Left lung (tissue), 14 donors: ENCODE measurements at places on chromosomes 12 and 14.

DNA sequence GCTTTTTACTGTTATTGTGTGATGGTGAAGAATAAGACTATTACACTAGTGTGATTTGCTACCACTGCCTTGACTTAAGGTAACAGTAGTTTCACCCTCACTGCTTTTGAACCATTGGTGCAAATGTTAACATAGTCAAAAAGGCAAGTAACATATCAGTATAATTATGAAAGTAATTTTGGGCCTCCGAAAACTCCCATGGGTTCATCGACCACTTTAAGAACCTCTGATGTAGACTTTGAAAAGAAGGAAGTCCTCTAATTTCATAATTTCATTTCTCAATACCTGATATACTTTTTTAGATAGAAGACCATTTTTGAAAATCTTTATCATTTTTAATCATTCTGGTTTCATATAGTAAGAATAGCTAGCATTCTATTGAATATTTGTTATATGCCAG is 57.7 kb downstream of the ETNK1 start:
- DNase-seq, result no peak

GRCh38 chr12:127987199-127987901 is 279.6 kb upstream of the TMEM132C start:
- DNase-seq, result no peak

GRCh38 chr14:70047598-70048312 is 141.0 kb downstream of the SLC8A3 start:
- no peak for DNase-seq

- no peak for DNase-seq
These were observed 249.9 kb downstream of the CCDC91 start for GRCh38 chr12:28440081-28440608.

DNA sequence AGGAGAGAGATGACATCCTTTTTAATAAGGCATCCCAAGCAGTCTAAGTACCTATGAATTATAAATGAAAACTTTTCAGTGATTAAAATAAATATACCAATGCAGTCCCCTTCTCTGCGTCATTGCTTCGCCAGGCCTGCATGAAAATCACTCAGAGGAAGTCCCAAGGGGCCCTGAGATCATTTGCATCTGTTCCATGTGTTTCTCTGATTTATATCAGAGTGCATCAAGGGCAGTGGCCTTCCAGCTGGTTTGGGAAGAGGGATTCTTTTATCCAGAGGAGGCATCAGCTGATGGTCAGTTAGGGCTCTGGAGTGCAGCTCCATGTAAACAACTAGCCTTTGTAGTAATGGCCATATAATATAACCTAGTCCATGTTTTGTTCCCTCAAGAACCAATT is 210.1 kb downstream of the RGS6 start:
- no peak for DNase-seq

DNA sequence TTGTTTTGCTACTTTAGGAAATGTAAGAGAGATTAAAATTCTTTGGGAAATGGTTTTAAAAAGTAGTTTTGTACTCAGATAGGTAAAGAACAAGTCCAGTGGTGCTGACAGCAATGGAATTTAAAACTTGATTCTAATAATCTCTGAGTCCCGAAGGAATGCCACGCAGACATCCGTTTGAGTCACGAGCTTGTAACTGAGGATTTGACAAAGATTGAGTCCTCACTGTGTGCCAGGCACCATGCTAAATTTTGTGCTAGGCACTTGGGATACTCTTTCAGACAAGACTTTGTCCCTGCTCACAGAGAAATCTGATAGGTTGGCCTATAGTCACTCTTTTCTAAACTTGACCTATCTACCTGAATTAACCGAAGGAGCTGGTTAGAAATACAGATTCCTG is 12.7 kb downstream of the FLRT2 start:
- DNase-seq, result no peak

- no peak for DNase-seq
These were observed 32.3 kb upstream of the PTCSC3 start for GRCh38 chr14:36208690-36209278.

DNA sequence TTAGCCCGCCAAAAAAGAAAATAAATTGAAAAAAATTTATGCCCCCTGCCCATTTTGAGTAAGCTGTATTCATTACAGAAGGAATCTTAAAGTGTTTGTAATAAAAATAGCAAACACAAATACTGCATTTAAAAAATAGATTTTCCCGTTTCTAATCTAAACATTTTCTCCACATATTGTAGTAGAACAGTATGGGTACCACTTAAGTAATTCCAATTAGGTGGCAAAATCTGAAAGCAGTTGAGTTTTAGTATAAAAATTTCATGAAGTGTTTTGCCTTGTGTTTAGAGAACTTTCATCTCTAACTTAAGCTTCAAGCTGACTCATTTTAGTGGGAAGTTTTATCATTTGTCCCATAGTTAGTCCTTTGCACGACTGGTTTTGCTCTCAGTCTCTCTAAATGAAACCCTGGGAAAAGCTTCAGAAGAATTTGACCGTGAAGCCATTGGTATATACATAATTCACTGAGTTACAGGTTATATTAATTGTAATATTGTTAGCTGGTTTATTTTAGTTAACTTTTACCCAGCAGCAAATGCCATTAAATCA is 214.6 kb downstream of the ERC1 start:
- no peak for DNase-seq

GRCh38 chr12:108313241-108313605 is 25.9 kb downstream of the CMKLR1 start:
- no peak for DNase-seq

DNA sequence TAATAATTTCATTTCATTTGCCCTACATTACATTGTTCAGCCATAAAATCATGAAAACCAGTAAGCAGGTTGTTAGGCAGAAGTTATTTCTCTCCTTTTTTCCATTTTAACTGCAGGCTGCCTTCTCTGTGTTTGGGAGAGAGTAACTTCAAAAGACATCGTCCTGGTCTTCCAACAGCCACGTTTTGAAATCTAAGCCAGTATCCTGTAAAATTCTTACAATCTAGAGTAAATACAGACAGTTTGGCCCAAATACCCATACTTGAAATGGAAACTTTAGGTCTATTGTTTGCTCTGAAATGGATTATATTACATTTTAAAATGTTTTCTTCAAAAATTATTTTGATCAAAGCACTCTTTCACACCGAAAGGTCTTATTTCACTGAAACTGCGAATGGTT is 66.1 kb upstream of the SLCO1C1 start:
- DNase-seq, result no peak

- no peak for DNase-seq
These were observed 19.4 kb upstream of the GNPTAB start for GRCh38 chr12:101850199-101850598.

DNA sequence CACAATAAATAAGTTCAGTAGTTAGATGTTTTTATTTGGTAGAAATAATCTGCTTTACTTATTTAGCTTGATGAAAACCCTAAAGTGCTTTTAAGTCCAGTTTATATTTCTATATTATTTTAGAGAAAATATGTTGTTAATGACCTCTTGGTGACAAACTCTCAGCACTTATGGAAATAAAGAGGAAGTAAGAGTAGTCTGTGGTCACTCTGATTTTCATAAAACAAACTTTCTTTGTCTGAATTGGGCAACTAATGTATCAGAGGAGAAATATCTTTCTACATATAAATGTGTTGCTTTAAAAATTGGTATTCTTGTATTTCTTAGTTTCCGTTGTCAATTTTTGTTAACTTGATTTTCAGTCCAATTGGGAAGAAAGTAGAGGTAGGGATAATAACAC is 878.9 kb upstream of the SEL1L start:
- no peak for DNase-seq

DNA sequence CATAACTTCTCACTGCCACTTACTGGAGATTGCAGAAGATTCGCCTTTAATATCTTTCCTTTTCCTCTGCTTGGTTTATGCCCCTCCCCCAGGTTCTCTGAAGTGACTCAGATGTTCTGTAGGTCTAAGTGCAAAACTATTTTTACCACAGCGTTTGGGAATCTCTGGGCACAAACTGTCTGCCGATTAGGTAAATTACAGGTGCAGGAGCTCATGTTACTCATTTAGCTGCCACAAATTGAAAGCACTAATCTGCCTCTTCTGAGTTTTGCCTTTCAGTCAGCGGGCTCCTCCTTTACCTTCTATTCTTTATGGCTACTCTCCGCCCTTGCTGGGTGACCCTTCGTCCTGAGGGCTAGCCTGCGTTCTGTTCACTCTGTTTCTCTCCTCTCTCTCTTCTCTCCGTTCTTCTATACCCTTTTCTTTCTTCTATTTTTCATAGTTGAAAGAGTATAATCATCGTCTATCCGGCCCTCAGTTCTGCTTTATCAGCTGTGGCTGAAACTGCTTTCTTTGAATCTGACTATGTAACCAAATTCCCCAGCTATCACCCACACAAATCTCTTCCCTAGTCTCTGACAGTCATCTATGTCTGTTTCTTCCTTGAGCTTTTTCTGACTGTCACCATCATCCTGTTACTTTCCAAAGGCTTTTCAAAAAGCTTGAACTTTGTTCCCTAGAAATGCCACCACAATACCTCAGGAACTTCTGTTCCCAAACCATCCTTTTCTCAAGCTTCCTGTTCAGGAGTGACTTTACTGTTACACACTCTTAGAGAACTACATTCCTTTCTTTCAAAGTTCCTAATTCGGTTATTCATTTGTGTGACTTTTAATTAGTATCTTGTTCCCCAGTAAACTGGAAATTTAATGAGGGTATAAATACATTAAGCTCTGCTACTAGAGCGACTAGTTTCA is 4.3 kb upstream of the MYF6 start:
- no peak for DNase-seq

DNA sequence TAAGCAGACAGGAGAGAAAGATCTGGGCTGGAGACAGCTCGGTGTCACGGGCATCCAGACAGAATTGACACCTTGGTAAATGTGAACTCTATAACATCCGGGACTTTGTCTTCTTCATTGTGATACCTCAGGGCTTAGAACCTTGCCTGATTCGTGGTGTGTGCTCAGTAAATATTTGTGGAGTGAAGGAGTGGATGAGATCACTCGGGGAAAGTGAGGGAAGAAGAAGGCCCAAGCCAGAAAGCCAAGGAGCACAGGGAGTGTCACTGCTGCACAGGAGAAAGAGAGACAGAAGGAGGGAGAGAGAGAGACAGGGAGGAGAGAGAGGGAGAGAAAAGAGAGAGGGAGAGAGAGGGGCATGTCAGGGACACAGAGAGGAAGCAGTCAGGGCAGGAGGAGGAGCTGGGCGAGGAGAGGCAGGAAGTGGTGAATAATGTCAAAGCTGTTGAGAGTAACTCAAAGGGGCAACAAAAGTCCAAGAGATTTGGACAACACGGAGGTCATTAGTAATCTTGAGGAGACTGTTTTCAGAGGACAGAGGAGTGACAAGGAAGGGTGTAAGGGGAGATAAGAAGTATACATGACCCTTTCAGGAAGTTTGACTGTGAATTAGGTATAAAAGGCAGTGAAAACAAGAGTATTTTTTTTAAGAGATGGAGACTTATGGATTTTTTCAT is 141.6 kb upstream of the MAX start:
- DNase-seq, result no peak

GRCh38 chr14:32217301-32217700 is 14.2 kb upstream of the RNU6-8 start:
- DNase-seq, result no peak

DNA sequence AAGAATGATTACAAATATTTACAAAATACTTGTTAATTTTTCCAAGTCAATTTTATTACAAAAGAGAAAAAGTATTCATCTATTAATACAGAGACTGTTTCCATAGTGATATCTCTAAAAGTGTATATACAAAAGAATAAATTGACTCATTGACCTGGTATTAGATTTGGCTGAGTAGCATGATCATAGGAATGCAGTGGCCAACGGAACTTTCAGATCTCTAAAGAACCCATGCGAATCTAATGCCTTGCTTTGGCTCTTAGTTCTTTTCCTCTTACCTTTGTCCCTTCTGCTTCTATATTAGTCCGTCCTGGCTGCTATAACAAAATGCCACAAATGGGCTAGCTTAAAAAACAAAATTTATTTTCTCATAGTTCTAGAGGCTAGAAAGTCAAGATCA is 717.8 kb downstream of the TMTC2 start:
- no peak for DNase-seq

DNA sequence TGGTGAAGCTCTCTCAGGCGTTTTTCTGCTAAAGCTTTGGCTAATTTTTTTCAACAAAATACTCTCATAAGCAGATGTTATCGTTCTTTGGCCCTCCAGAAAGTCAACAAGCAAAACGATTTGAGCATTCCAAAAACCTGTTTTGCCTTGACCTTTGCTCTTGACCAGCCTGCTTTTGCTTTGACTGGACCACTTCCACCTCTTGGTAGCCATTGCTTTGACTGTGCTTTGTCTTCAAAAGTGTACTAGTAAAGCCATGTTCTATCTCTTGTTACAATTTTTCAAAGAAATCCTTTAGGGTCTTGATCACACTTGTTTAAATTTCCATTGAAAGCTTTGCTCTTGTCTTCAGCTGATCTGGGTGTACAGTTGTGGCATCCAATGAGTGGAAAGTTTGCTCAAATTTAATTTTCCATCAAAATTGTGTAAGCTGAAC is 10.7 kb upstream of the ARID4A start:
- no peak for DNase-seq

GRCh38 chr14:85442996-85443395 is 86.9 kb upstream of the FLRT2 start:
- DNase-seq, result no peak

- DNase-seq, result peak; percentile 76
These were observed 27.9 kb downstream of the IRF2BPL start for GRCh38 chr14:77000340-77001270.

DNA sequence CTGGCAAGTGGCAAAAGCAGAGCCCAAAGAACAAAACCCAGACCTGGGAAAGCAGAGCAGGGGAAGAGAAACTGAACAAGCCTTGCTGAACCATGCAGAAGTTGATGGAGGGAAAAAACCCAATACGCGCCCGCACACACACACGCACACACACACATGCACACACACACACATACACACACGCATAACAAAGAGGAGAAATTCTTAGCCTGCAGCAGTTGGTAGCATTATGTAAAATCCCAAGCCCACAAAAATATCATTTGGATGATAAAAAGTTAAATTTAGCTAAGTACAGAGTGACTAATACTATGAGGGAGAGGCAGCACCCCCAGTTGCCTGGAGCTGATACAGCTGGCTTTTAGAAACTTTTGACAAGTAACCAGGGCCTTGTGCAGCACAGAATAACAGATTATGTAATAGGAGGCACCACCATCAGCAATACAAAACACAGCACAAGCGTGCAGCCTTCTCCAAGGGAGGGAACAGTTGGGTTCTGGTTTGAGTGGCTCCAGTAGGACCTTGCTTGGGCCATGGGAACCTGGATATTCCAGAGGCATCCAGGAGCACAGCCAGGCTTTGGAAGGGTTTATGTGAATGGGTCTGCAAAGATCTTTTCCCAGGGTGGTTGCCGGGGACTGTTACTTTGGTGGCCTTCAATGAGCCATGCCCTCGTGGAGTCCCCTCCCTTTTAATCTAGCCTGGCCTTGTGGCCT is 35.3 kb downstream of the PITPNM2 start:
- DNase-seq, result peak; percentile 70

- peak; percentile 86 for DNase-seq
These were observed 552 bp upstream of the SCN8A start for GRCh38 chr12:51590347-51591015.

GRCh38 chr14:39423793-39424192 is 8.4 kb downstream of the FBXO33 start:
- DNase-seq, result no peak

DNA sequence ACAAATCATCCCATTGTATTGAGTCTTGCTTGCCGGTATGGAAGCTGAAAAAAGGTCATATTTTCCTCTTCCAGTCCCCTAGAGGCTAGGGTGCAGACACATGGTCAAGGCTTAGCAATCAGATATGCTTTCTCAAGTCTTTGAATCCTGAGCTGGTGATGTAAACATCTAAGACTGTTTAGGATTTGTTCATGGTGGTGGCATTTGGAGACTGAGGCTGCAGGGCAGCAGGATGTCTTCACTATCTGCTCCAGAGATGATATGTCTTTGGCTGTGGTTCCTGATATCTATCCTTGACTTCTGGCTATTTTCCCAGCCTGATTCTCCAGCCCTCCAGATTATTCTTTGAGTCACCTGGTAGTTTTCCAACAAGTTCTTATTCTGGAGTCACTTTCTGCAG is 50.5 kb upstream of the DACT1 start:
- DNase-seq, result no peak
